ENCODE measurements at places on chromosomes 11 and 22. TPM values are rescaled to one million over a fixed set of nuclear protein-coding genes. Genes with fewer than 3 reads are reported as not detected.

GRCh38 chr11:35324981-35325380 is 94.4 kb downstream of the SLC1A2 start:
- H3K36me3 ChIP-seq, result no peaks in the 10 kb centered on the region
- DNase-seq, result no peak
- no peak overlapping the region for H3K27ac ChIP-seq
- H3K27me3 ChIP-seq, result no peaks in the 10 kb centered on the region
- no peak overlapping the region for H3K4me3 ChIP-seq

DNA sequence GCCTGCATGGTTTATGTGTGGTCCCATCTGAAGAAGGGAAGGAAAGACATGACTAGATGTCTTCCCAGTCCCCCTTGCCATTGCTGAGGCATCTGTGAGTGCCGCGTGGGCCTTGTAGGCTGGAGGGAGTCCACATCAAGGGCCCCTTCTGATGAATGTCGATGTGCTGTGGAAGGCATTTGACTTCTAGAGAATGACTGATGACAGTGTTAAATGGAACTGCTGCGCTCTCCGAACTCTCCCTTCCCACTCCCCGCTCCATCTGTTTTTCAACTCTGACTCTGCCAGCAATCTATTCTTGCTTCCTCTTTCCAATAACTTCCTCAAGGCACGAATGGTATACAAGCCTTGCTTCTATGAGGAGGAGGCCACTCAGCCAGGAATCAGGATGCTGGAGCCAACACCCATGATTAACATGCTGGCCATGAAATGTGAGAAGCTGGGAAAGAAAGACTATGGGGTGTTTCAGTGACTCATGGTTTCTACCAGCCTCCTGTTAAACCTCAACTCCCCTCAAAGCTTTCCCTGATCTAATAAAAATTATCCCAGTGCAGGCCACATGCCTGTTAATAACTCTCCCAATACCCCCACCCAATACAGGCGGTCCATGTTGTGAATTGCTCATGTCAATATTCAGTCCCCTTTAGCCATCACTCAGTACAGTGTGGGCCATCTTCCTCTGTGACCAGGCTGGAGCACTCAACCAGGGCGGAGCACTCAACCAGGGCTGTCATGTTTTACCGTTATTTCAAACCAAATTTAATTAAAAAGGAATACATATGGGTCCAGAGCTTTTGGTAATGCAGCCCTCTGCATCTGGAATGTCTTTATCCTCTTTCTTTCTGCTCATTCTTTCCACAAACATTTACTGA is 46.4 kb upstream of the TBCEL start:
- no peak overlapping the region for H3K27ac ChIP-seq
- H3K4me1 ChIP-seq, result no peaks in the 10 kb centered on the region
- H3K36me3 ChIP-seq, result no peaks in the 10 kb centered on the region
- no peak overlapping the region for H3K4me3 ChIP-seq

DNA sequence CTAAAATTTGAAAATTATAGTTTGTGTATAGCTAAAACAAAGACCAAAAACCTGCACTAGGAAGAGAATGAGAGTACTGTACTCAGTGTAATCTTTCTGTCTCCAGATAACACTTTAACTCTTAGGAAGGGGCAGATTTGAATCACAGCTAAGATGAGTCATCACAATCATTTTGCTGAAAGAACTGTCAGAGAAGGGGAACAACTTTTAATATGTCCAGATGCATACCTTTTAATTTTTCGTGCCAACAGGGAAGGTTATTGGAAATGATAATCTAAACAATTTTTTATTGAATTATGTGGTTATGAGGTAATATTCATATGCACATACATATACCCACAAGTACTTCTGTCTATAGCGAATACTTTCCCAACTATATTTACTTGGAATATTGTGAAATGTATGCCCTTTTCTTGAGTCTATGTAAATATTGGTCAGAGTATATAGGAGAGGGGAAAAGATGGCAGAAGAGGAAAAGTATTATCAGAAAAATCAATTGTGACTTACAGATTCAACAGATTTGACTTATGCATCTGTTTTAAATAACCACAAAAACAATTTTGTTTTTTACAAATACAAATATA is 51.1 kb upstream of the MUC15 start:
- H3K27ac ChIP-seq, result no peak overlapping the region
- H3K4me1 ChIP-seq, result peaks cover 44% of the 10 kb centered on the region
- H3K4me3 ChIP-seq, result no peak overlapping the region
- peak; percentile 76 for DNase-seq

The TMX2 gene
- total RNA-seq, result 186 TPM

The ZC3H12C gene
- total RNA-seq, result 21.7 TPM

Data from A673 (cell line).